ENCODE measurements at places on chromosomes 4 and X.

GRCh38 chrX:109841257-109841656, 108.2 kb upstream of the ACSL4 start:
- DNase-seq, result no peak

DNA sequence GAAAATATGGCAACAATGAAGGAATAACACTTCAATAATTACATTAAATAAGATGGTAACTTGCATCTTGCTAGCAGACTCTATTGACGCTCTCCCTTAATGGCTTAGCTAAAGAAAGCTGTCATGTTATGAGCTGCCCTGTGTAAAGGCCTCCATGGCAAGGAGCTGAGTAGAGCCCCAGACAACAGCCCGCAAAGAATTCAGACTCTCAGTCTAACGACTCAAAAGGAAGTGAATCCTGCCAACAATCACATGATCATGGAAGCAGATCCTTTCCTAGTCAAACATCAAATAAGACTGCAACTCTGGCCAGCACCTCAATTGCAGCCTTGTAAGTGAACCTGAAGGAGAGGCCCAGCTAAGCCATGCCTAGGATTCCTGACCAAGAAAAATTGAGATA, 157.6 kb downstream of the MAB21L2 start:
- no peak for DNase-seq

DNA sequence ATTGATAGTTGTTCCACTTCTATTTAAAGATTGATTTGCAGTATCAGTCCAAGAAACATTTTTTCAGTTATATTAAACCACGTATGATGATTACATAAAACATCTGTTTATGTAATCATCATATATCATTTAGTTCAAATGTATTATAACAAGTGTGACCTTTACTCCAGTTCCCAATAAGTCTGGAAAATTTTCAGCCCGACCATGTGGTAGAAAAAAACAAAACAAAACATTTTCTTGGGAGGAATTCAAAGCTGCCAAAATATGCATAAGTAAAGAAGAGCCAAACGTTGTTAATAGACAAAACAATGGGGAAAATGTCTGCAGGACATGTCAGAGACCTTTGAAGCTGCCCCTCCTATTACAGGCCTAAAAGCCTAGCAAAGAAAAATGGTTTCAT, 709.1 kb downstream of the FAT4 start:
- DNase-seq, result no peak

DNA sequence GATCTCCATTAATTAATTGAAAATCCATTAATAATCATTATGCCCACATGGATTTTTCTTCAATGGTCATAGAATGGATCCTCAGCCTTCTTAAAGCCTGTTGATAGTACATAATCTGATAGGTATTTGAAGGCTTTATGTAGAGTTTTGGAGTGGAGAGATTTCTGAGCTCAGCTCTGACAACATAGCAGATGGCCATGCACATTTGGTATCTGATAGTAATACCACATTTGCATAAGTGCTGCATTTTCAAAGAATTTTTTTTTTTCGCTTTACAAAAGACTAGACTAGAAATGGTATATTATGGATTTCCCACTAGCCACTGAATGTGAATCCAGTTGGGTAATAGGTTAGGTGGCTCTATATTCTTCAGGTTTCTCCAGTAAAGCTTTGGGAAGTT, 440.6 kb downstream of the FGF13 start:
- no peak for DNase-seq

- no peak for DNase-seq
Observed at GRCh38 chr4:182835006-182835740, 82.0 kb downstream of the DCTD start.

- no peak for DNase-seq
Observed at GRCh38 chrX:74063426-74064155, 240.4 kb upstream of the ZCCHC13 start.

- DNase-seq, result no peak
Observed at GRCh38 chrX:2507904-2508627, 7.3 kb upstream of the DHRSX start.

- DNase-seq, result no peak
Observed at GRCh38 chr4:68250151-68250930, 4.8 kb upstream of the TMPRSS11B start.

GRCh38 chr4:2321279-2322196, 59.6 kb upstream of the MXD4 start:
- DNase-seq, result no peak

GRCh38 chr4:42142591-42142990, 9.9 kb downstream of the BEND4 start:
- no peak for DNase-seq
